Effector memory CD4-positive, alpha-beta T cell (primary cell): ENCODE measurements at places on chromosomes 1 and 21.

DNA sequence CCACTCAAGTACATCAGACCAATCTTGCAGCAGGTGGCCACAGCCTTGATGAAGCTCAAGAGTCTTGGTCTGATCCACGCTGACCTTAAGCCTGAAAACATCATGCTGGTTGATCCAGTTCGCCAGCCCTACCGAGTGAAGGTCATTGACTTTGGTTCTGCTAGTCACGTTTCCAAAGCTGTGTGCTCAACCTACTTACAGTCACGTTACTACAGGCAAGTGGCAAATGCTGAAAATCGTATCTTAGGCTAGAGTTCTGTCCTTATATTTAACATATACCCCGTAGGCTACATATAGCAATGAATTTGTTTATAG lies 12.1 kb downstream of the HIPK1 start:
- DNase-seq = no peak

DNA sequence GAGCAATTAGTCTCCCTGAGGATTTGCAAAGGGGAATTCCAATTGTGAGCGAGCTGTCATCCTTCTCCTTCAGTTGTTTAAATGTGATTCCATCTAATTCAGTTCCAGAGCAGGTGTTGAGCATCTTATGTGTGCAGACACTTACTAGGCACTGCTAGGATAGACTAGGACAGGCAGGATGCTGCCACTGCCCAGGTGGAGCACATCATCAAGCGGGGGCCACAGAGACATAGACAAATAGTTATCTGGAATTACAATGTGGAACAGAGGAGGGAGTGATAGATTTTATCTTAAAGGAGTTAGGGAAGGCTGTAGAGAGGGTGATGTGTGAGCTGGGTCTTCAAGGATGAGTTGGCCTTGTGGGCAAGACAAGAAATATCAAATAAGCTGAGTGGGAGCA lies 55.9 kb downstream of the CDC7 start:
- no peak for DNase-seq

DNA sequence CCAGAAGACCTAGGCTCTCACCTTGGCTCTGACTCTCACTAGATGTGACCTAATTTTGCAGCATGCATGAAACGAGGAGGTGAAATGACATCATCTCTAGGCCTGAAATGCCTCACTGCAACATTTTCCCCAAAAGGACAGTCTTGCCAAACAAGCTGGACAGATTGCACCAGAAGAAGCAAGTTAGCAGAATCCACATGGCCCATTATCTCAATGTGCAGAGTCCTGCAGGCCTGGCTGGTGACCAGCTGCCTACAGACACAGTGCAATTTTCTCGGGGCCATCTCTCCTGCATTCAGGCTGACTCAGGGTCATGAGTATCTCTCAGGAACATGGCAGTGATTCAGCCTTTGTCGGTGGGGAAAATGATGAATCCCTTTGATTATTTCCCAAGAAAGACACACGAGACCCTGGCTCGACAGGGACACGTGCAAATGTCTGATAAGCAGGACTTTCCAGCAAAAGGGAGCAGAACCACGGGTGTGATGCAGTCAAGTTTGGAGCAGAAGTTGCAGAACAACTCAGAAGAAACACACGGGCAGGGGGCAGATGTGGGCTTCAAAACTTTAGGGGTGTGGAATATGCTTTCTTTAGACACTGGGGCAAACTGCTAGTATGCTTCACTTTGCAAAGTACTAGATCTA lies 38.7 kb downstream of the TRIM67 start:
- DNase-seq = no peak

DNA sequence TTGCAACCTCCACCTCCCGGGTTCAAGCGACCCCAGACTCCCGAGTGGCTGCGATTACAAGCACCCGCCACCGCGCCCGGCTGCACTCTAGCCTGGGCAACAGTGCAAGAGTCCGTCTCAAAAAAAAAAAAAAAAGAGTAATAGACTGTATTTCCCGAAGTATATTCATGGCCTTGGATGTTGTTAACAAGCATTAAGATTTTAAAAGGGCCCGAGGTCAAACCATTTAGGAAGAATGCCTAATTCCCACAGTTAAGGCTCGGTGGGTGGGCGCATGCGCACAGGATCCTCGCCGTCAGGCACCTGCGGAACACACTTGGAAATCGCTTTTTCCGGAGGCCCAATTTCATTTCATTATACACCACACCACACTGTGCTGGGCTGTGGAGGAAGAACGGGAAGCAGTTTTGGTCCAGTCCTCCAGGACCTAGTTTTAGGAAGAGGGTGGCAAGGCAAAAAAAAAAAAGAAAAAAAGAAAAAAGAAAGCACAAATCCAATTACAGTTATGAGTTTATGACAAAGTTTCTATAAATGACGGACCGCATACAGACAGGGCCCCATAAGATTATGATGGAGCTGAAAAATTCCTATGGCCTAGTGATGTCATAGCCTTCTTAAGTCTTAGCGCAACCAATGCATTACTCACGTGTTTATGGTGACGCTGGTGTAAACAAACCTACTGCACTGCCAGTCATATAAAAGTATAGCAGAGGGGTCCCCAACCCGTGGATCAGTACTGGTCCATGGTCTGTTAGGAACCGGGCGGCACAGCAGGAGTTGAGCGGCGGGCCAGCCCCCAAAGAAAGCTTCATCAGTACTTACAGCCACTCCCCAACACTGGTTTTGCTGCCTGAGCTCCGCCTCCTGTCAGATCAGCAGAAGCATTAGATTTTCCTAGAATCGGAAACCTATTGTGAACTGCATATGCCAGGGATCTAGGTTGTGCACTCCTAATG lies 38.2 kb downstream of the H3-3A start:
- no peak for DNase-seq

DNA sequence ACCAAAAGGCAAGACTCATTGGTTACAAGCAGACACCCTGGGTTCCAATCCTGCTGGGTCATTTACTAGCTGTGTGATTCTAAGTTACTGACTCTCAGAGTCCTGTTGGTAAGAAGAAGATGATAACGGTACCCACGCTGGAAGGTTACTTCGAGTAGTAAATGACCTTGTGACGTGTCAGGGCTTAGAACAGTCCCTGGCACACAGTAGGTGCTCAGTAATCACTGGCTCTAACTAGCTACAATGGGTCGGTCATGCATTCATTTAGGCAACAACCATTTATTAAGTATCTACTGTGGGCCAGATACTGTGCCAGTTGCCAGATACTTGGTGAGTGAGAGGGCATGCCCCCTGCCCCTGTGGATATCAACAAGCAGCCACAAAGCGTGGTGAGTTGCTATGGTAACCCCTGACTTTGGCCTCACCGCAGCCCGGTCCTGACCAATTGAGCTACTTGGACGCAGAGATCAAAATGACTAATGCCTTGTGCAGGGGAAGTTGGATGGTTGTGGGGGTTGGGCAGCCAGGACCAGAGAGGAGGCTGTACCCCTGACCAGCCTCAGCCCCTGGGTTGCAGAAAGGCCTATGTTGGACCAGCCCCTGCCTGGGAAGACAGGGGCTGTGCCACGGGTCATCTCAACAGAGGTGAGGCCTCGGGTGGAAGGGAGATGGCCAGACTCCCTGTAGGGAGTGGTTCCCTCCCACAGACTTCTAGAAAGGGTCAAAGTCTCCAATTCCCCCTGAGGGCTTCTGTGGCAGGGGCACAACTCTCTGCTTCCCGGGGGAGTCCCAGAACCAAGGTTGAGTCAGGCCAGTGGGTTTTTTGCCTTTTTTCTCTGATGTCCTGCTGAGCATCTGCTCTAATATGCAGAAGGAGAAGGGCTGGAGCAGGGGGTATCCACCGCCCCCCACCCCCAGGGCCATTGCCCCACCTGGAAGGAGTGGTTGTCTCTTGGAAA lies 16.0 kb downstream of the DHRS3 start:
- DNase-seq = no peak

- DNase-seq = no peak
Observed at GRCh38 chr1:112380356-112380755, 15.7 kb upstream of the CTTNBP2NL start.

- DNase-seq = no peak
Observed at GRCh38 chr21:44738621-44739020, 27.2 kb upstream of the TSPEAR start.

- DNase-seq = no peak
Observed at GRCh38 chr1:94982398-94982797, 55.5 kb upstream of the CNN3 start.

DNA sequence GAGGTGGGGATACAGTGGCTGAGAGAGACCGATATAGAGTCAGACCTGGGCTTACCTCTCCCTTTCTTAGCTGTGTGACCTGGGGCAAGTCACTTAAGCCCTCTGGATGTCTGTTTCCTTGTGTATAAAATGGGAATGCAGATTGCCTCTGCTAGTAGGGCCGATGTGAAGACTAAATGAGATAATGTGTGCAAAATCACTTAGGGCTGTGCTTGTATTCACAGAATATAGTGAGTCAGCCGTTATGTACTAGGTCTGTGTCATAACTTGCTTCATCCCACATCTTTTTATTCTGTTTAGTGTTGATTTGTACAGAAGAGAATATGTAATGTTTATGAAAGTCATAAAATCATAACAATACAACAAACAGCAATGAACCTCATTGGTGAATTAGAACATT lies 56.0 kb downstream of the PTPRU start:
- DNase-seq = no peak

- DNase-seq = no peak
Observed at GRCh38 chr1:20187103-20187812, 940 bp upstream of the PLA2G2C start.
